ENCODE measurements at places on chromosomes 7 and 10.

- DNase-seq = no peak
Measured at GRCh38 chr7:125126376-125126775, 196.8 kb upstream of the POT1 start.

GRCh38 chr10:103736044-103736443 lies 119.3 kb downstream of the SH3PXD2A start:
- no peak for DNase-seq

DNA sequence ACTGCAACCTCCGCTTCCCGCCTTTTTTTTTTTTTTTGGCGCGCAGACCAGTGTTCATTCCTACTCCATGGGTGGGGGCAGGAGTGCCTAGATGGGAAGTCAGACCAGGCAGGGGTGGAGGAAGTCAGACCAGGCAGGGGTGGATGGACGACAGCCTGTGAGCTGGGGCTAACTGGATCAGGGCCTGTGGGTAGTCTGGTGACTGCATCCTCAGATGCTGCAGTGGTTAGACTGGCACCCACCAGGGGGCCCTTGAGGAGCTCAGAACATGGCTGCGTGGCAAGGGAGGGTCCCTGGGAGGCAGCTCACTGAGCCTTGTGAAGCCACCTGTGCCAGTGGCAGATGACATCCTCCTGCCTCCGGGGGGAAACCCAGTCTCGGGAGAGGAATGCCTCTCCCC lies 35.1 kb downstream of the RCC1L start:
- DNase-seq = no peak

DNA sequence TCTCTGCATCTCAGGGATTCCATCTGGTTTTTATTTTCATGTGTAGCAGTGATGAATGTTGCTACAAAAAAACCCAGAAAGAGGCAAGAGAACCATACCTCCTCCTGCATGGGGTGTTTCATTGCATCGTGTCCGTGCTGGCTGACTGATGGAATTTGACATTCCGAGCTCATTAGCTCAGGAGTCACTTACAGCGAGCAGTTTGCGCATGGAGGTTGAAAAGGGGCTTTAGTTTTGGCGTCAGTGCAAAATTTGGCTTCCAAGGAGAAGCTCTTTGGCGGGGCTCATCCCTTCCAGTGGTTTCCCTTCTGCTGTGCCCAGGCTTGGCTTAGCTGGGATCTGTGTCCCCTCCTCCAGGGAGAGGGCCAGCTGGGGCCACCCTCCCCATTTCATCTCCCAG lies 25.8 kb downstream of the EMX2 start:
- DNase-seq = no peak

GRCh38 chr10:130808243-130808642 lies 503.3 kb downstream of the TCERG1L start:
- DNase-seq = no peak

- no peak for DNase-seq
Measured at GRCh38 chr10:56135828-56136227, 225.2 kb downstream of the ZWINT start.

- DNase-seq = no peak
Measured at GRCh38 chr7:135792363-135792668, 43.7 kb upstream of the FAM180A start.

DNA sequence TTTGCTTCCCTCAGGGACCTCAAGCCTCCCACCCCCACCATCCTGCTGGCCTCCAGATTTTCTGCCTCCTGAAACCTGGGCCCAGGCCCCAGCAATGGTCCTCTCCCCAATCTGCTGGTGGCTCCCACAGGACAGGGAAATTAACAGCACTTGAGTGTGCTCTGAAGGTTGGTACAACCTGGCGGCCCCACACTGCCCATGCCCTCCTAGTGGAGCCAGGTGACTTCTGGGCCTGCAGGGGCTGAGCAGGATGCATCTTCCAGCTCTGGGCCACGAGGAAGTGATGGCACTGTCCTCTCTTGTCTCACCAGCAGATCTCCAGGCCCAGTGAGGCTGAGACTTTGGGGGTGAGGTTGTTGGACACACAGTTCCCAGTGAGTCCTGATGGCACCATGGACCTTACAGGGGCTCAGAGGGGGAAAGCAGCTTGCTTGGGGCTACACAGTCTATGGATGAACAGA lies 3.6 kb upstream of the ZMIZ1 start:
- DNase-seq = no peak

GRCh38 chr7:158695726-158696452 lies 8.7 kb downstream of the NCAPG2 start:
- DNase-seq = no peak

DNA sequence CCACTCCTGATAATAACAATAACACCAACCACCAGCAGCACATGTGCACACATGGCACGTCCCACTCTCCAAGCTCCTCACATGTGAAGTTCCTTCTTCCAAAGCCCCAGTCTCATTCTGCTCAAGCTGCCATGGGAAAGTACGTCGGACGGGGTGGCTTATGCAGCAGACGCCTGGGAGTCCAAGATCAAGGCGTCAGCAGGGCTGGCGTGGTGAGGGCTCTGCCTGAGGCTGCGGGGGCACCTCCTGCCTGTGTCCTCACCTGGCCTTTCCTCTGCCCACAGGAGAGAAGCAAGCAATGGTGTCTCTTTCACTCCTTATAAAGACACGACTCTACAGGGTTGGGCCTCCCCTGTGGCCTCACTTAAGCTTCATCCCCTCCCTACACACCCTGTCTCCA lies 68.8 kb upstream of the INSIG1 start:
- DNase-seq = no peak

- no peak for DNase-seq
Measured at GRCh38 chr10:109899356-109900331, 23.7 kb downstream of the XPNPEP1 start.

GRCh38 chr10:6348096-6348874 lies 145.6 kb downstream of the PFKFB3 start:
- DNase-seq = peak; percentile 73

GRCh38 chr7:120274482-120274881 lies 1.5 kb downstream of the KCND2 start:
- DNase-seq = no peak

- no peak for DNase-seq
Measured at GRCh38 chr10:74669210-74669609, 157.2 kb upstream of the KAT6B start.

DNA sequence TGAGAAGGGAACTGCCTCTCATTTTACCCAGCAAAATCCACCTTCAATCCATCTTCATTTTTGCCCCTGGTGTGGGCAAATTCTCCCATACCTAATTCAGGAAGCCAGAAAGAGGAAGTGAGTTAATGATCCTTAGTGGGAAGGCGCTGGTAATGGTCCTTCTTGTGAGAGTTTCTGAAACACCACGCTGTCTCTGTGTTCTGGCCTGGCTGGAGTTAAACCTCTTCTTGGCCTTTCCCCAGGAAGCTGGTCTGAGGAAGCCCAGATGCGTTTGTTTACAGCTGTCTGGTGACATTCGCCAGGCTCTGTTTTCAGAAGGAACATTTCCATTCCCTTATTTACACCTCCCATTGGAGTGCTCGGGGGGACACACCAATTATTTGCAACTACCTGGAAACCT lies 24.3 kb downstream of the HTRA1 start:
- no peak for DNase-seq

DNA sequence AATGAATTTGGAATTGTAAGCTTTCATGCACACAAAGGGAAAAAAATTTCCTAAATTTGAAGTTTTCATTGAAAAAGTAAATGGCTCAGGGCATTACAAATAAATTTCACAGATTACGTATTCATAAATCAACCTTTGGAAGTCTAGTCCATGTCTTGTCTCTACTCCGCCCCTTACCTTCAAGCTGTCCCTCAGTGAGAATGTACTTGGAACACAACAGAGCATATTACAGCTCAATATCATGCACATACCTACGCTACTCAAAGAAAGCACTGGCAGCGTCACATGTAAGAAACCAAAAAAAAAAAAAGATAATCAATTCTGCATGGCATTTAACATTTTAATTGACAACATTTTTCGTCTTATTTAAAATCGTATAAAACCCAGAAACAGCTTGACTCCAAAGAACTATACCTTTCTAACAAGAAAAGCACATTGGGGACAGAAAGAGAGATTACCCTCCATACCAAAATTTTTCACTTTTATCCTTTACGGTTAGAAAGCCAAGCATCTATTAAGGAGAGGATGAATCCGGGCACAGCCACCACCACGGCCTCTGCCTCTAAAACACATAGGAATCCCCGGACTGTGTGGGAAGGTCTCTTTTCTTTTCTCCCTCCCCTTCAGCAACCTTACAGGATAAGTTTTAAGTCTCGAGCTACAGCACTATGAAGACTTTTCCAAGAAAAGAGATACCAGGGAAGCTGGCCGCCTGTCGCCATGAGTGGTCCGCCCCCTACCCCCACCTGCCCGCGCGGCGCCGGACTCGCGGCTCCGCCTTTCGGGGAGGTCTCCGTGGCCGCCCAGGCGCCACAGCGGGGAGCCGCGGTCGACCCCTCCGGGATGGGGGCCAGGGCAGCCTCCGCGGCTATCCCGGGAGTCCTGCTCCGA lies 1.1 kb downstream of the JMJD1C start:
- no peak for DNase-seq

GRCh38 chr10:1403508-1404322 lies 333.6 kb downstream of the ADARB2 start:
- DNase-seq = no peak

DNA sequence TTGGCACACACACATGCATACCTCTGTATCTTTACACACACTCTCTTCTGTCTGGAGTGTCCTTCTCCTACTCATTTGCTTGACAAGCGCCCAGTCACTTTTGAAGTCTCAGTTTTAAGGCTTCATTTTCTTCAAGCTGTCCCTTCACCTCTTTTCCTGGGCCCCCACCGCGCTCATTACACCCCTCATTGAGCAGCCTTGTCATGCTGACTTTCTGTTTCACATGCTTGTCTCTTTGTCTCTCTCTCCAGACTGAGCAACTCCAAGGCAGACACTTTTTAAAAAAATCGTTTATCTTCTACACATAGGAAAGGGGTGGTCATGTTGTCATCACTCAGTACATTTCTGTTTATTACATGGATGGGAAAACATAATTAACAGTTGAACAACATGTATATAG lies 225.2 kb upstream of the FZD1 start:
- DNase-seq = no peak

DNA sequence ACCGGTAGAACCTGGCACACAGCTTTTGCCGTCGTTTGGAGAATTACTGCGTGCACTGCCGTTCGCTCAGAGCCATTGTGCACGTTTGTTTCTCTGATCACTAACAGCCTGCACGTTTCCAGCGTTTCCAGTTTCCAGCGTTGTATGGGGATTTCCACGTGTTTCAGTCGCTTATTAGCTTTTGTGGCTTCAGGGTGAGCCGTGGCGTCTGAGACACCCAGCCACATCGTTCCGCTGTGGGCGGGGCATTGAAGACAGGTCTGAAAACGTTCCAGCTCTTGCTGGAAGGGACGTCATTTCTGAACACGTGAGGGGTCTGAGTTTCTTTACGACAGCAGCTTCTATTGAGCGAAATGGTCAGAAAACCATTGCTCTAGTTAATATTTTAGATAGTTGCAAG lies 164.8 kb downstream of the DNAJB6 start:
- DNase-seq = no peak

DNA sequence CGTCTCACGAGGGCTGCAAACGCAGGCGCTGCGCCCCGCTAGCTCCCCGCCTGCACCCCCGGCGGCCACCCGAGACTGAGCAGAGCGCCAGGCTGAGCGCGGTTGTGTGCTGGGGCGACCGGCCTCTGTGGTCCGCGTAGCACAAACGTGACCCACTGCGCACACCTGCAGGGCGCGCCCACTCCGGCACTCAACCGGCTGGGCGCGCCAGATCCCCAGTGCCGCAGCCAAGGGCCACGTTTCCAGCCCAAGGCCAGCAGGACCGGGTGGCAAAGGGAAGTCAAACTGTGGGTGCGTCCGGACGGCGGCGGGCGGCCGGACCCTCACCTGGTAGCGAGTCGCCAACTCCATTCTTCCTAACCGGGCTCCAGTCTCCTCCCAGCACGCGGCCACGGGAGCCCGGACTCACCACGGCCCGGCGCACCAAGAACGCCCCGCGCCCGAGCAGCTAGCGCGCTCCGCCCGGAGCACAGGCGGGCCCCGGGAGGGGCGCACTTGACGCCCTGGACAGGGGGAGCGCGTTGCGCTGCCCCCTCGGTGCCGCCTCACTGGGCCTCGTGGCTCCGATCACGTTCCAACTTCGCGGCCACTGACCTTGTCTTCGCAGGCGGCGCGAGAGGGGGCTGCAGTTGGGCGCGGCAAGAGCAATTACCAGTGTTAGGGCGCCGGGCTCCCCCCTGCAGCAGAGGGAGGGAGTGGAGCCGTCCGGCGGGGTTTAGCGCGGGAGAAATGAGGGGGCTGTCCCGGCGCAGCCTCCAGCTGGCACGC lies at the start of gene CDCA7L:
TSS of gene CDCA7L (minus strand) at position 446 of the 768 bp plus-strand sequence. CDS start at position 351, 95 bp downstream.
- peak; percentile 23 for DNase-seq

DNA sequence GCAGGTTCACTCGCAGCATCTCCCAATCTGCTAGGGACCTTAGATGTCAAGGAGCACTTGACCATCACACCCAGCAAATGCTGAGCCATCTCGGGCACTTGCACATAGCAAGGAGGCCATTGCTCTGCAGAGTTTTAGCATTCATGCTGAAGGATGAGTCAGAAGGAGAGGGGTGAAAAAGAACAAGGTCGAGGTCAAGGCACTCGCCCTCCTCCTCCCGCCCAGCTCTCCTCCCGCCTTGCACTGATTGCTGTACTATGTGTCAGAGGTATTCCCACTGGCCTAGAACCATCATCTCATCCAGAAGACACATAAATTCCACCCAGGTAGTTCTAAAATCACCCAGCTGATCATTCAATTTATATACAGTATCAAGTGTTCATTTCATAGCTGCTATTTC lies 255.1 kb upstream of the SP4 start:
- no peak for DNase-seq

- no peak for DNase-seq
Measured at GRCh38 chr10:31123946-31124345, 92.3 kb upstream of the ZNF438 start.

GRCh38 chr7:44733708-44734481 lies 14.8 kb upstream of the ZMIZ2 start:
- DNase-seq = no peak
